ENCODE measurements at places on chromosomes 16 and 17.
A peak's percentile ranks its signal among the peaks of the same experiment; 100 is the strongest.

- DNase-seq: no peak
These were observed 92.2 kb downstream of the HS3ST3A1 start for GRCh38 chr17:13509527-13509926.

DNA sequence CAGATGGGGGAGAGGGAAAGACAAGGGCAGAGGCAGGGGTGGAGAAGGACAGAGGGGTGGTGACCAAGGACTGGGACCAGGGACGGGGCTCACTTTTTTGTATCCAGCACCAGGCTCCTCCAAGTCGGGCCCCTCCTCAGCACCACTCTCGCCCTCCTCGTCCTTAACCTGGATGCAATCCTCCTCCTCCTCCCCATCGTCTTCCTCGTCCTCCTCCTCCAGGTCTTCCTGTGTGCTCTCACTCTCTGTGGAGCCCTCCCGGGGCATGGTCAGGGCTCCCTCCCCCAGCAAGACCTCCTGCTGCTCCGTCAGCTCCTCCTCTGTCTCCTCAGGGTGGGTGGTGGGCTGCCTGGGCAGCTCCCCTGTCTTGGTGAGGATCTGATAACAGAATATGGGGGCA, 16.8 kb downstream of the G6PC3 start:
- DNase-seq: no peak

- no peak for DNase-seq
These were observed 38.8 kb upstream of the TRAP1 start for GRCh38 chr16:3756113-3756512.

- DNase-seq: no peak
These were observed 290.4 kb downstream of the FOXL1 start for GRCh38 chr16:86868786-86869185.

DNA sequence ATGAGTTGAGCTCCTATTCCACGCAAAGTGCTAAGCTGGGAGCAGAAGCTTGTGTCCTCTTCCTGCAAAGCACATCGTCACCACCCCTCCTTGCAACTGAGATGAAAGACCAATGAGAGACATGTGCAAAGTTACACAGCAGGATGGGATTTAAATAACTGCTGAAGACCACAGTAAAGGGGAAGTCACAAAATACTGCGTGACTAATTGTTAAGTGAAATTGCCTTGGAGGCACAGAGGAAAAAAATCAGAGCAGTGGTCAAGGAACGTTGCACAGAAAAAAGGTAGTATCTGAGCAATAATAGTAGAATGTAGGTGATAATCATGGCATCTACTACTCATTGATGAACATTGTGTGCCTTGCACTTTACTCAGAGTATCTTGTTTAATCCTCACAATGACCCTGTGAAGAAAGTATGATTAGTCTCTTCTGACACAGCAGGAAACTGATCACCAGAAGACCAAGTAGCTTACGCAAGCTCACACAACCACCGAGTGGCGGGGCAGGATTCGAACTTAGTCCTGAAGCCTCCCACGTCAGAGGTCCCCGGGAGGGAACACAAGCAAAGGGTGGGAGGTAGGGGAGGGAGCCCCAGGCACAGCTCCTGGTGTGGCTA, 15.4 kb upstream of the MYO18A start:
- DNase-seq: peak; percentile 18

- peak; percentile 81 for DNase-seq
These were observed 25.0 kb downstream of the MRC2 start for GRCh38 chr17:62652251-62653001.

DNA sequence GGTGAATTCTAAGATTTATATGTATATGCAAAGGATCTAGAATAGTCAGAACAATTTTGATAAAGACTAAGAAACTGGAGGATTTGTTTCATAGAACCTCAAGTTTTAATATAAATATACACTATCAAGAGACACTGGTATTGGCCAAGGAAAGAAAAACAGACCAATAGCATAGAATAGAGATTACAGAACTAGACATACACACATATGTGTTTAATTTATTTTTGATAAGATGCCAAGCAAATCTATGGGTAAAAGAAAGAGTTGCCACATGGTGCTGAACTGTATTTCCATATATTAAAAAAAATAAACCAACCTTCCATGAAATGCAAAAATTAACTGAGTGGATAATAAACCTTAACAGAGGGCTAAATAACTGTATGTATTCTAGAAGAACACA, 27.9 kb upstream of the LRRC37A3 start:
- DNase-seq: peak; percentile 9

DNA sequence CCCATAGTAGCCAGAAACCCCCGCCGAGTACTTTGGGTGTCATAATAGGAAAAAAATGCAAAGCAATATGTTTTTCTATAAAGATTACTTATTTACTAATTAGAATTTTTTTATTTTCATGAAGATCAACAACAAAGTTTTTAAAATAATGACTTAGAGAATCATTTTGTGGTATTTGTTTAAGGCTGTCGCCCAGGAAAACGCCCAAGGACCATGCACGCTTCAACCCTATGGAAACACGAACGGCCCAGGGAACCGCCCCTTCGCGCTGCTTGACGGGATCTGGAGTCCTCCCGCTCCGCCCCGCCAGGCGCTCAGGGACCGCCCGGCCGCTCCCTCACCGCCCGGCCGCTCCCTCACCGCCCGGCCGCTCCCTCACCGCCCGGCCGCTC, 408 bp upstream of the KPNA2 start:
- DNase-seq: no peak

DNA sequence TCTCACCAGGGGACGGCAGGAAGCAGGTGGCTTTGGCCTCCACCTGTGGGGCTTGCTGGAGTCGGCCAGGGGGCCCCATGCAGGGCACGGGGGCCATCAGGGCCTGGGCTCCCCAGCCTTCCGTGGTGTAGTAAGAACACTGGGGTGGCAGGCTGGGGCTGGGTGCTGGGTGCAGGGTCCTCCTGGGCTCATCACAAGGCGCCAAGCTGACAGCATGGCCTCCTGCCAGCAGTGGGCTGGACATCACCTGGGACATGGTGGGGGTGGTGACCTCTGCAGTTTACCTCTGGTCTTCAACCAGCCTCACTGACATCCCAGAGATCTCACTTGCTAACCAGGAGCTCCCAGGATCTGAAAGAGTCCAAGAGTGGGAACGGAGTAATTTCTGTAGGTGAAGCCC, 5.3 kb downstream of the TNS4 start:
- DNase-seq: no peak

GRCh38 chr17:79923974-79924638, 84.9 kb upstream of the CBX4 start:
- DNase-seq: no peak

DNA sequence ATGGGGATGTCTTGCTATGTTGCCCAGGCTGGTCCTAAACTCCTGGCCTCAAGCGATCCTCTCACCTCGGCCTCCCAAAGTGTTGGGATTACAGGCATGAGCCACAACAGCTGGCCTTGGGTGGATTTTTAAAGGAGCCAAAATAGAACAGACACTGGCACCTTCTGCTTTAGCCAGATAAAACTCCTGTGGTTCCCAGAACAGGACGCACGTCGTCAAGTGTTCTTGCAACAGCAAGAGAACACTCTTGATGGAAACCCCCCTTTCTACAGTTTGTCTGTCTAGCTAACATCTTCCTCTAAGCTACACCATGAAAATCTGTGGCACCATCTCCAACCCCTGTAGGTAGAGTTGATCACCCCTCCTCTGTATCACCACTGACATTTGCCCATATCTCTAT, 122.6 kb downstream of the NPIPB5 start:
- DNase-seq: no peak

- no peak for DNase-seq
These were observed 16.3 kb downstream of the FOXJ1 start for GRCh38 chr17:76124582-76125390.

DNA sequence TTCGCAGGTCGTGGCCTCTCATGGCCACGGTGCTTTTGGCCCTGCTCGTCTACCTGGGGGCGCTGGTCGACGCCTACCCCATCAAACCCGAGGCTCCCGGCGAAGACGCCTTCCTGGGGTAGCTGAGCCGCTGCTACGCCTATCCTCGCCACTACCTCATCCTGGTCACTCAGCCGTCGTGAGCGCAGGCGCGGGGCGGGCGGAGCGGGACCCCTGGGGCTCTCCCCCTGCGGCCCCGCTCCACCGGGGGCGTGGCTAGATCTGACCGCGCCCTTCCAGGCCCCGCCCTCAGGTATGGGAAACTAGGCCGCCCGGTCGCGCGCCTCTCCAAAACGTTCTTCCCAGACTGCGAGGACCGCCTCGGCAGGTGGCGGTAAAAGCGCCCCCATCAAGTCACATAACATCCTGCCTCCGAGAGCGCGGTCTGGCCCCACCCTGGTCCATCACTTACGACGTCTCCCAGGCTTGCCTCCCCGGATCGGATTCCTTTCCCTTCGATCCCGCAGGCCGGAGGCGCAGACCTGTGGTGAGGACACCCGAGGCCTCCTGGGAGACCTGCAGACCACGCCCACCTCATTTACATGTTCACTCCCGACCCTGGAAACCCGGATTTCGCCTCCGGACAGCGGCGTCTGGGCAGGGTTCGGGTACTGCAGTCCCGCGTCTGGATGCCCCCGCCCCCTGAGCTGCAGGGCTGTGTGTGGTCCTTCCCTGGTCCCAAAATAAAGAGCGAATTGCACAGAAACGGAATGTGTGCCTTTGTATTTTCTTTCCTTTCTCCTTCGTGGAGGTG, 91.5 kb upstream of the TMEM97 start:
- DNase-seq: peak; percentile 25

- DNase-seq: no peak
These were observed 267.4 kb upstream of the PSMD7 start for GRCh38 chr16:74029115-74029792.

DNA sequence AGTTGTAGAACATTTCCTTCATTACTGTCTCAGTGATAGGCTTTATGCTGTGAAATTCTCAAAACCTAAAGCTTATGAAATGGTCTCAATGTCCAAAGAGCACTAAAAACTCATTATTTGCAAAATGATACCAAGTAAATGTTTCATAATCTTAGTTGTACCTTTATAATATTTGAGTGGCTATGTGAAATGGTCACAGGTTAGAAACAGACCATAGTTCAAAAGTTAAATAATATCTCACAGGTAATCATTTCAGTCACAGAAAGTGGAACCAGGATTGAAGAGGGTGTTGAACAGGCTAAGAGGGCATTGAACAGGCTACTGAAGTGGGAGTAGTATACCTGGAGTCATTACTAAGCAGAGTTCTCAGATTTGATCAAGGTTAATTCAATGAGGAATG, 2.9 kb downstream of the RDM1 start:
- no peak for DNase-seq

DNA sequence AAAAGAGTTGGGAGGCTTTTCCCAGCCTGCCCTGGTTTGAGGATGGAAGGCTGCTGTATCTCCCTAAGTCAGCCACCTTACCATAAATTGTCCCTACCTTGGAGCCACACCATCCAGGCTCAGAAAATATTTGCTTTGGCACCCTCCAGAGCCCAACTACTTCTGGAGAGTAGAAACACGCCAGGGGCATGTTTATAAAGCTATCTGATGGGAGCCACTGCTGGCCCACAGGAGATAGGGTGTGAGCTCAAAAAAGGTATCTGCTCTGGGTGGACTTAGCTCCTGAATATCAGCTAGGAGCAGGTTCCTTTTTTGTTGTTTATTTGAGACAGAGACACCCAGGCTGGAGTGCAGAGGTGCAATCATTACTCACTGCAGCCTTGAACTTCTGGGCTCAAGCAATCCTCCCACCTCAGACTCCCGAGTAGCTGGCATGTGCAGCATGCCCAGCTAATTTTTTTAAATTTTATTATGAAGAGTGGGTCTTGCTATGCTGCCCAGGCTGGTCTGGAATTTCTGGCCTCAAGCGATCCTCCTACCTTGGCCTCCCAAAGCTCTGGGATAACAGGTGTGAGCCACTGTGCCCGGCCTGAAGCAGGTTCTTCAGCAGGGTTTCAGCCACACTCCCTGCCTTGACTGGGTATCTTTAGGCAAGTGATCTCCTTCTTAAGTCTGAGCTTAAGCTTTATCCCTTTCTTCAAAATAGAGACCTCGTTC, 147.1 kb downstream of the SALL1 start:
- no peak for DNase-seq

- no peak for DNase-seq
These were observed 25.4 kb upstream of the ARL4D start for GRCh38 chr17:43373356-43373755.

DNA sequence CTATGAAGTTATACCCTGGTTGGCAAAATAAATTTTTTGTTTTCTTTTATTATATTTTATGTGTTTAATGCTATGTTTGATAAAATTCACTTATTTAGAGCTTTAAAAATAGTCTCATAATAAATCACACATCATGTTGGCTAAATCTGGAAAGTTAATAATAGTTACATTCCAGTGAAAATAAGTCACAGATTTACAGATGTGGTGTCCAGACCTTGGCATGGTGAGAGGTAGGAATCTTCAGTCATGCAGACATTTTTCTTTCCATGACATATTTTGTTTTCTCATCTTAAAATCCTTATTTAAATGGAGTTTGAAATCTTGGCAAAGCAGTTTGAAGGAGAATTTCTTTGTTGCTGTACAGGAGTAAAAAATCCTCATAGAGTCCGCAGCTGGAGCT, 48.1 kb upstream of the GOSR1 start:
- DNase-seq: peak; percentile 78

DNA sequence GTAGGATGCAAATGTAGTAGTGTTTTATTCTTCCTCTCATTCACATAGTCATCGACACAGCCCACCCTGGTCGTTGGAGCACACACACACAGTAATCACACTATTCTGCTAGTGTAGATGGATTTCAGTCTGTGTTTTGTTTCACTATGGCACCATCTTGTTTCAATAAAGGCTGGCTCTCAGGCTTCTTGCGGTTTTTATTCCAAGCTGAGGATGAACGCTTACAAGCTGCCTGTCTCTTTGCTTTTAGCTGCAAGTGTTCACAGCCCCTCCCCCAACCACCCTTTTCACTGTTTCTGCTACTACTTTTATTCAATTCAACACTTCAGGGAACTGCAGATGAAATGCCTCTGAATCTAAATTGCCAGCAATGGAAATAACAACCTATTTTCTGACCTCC, 140.9 kb upstream of the PMFBP1 start:
- peak; percentile 80 for DNase-seq

- DNase-seq: no peak
These were observed 28.1 kb upstream of the NXPH3 start for GRCh38 chr17:49547566-49547965.

DNA sequence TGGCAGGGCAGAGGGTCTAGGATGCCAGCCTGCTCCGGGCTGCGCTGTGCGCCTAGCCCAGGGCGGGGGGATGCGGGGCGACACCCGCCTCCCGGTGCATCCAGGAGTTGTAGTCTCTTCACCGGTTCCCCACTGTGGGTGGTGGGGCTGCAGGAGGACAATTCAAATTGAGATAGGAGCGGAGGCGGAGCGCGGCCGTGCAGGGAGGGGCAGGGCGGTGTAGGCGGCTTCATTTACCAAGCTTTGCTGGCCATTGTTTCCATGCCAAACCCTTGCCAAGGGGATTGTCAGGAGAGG, 2047.4 kb downstream of the TP53TG3F start:
- DNase-seq: no peak
